T-helper 17 cell (primary cell): ENCODE measurements at places on chromosomes 12 and 14.

GRCh38 chr12:53173085-53173715 lies 7.3 kb upstream of the ZNF740 start:
- no peak for DNase-seq

GRCh38 chr12:94269316-94269999 lies 121.1 kb downstream of the PLXNC1 start:
- no peak for DNase-seq

DNA sequence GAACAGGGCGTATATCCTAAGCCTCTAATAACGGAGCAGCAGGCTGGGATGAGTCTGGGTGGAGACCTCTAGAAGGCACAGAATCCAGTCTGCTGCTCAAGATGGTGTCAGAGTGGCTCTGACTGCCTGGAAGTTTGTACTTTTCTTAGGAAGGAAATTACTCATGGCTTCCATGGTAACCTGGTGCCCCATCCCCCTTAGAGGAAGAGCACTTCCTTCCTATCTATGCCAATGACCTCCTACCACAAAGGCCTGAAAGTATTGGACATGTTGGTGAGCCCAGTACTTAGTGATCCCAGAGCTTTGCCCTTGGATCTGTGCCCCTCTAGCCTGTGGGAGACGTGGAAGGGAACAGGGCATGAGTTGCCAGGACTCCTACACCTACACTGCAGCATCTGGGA lies 1.5 kb downstream of the BATF start:
- DNase-seq, result no peak

DNA sequence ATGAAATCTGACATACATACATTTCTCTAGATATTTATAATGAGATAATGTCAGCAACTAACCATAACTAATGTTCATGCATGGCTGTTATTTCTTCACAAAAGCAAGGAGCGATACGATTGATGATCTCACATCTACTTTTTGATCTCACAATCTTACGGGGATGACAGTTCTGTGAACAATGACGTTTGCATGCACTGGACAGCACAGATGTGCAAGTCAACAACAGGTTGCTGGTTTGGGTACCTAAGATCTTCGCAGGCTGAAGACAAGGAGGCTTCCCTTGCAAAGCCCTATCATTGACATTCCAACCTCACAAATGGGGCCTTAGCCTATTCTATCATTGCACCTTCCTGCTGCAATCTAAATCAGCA lies 53.6 kb downstream of the C12orf42 start:
- no peak for DNase-seq

DNA sequence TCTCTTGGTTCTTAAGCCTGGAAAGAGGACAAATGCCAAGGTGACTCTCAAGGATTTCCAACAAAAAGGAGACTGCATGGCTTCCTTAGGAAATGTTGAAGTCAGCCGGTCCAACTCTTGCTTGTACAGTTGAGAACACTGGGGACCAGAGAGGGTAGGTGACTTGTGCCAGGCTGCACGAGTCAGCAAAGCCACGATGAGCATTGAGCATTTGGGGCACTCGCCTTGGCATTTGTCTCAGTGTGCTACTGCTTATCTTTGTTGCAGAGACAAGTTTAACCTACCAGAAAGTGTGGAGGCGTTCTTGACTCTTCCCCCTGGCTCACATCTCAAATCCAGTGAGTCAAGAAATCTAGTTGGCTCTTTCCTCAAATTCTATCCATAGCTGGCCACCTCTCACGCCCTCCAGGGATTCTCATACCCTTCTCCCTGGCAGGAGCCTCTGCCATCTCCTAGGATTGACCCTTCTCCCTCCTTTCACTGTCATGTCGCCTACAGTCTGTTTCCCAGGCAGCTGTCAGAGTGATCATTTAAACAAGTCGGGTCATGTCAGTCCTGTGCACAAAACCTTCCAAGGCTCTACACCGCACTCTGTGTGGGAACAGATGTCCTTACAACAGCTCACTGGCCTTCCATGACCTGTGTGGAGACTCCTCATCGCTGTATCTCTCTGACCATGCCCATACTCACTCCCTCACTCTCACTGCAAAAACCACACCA lies 17.2 kb upstream of the KRT83 start:
- no peak for DNase-seq

DNA sequence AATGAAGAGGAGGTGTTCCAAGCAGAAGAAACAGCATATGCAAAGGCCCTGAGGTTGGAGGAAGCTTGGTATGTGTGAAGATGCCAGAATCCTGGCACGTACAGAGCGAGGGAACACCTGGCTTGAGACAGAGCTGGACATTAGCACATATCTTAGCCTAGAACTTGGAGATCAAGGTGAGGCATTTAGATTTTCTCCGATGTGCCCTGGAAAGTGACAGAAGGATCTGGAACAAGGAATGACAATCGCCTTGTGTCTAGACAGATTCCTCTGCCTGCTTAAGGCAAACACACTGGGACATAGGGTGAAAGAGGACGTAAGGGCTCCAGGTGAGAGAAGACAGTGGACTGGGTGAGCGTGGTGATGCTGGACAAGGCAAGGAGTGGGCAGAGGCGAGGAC lies 32.2 kb upstream of the NOS1 start:
- no peak for DNase-seq

DNA sequence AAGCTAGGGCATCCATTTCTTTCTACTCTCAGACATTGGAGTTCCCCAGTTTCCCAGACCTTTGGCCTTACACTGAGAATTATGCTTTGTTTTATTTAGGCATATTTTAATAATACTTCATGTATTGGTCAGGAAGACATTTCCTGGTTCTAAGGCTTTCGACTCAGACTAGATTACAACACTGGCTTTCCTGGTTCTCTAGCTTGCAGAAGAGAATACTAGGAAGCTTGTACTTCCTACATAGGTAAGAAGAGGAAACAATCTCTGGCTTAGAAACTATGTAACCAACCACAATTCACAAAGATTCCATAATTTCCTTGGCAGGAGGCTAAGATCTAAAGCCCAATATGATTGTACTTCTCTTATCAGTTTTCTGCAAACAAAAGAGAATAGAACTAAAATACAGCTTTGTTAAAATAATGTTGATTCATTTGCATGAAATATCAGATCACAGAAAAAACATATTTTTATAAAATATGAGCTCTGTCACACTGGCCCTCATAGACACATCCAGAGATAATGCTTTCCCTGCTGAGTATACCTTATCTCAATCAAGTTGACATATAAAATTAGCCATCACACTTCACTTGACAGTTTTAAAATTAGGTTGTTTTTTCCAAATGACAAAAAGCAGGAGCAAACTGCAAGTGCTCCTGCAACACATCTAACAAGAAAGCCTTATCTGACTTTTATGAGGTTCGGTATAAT lies 30.5 kb downstream of the CLEC2D start:
- no peak for DNase-seq

DNA sequence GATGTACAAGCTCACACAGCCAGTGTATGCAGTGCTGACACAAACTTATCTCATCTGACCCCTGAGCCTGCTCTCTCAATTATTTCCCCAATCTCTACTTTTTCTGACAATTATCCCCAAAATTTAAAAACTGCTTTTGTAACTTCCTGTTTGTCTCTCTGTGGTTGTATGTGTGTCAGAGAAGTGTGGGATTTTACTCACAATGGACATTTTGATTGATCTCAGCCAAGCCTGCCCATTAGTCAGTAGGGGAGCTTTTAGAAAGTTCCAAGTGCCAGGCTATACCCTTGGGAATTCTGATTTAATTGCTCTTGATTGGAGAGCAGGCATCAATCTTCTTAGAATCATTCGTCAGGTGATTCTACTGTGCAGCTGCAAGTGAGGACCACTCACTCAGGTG lies 64.9 kb upstream of the LMNTD1 start:
- no peak for DNase-seq

DNA sequence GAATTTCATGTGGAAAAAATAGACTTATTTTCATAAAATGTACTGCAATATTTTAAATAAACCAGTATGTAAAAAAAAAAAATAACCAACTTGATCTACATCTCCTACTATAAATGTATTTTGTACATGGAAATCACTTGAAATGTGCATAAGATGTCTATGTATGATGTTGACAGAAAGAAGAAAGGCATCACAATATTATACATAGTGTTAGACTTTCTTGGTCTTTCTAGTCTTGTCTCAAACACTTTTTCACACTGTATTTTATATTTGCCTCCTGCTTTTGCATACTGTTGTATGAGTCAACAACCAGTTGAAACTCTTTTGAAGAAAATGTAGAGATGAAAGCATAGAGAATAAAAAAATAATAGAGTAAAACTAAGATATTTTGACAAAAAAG lies 352.4 kb upstream of the MGAT4C start:
- no peak for DNase-seq

DNA sequence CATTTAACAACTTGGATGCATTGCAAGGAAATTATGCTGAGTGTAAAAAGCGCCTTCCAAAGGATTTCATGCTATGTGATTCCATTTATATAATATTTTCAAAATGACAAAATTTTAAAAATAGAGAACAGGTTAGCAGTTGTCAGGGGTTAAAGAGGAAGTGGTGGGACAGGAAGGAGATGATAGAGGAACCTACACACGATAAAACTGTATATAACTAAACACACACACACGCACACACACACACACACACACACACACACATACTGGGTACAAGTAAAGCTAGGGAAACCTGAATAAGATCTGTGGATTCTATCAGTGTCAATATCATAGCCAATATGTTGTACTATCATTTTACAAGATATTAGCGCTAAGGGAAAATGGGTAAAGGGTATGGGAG lies 17.2 kb downstream of the TTC9 start:
- DNase-seq, result no peak
